ENCODE measurements at places on chromosomes 1 and 21. TPM values are rescaled to one million over a fixed set of nuclear protein-coding genes. Genes with fewer than 3 reads are reported as not detected.

PHLDA3 gene
- total RNA-seq, result 69.0 TPM

C1orf226 gene
- 0.56 TPM for total RNA-seq

PCBP3 gene
- 6.2 TPM for total RNA-seq

PTAFR gene
- total RNA-seq, result under 0.01 TPM

COL11A1 gene
- 5.9 TPM for total RNA-seq

RHOU gene
- total RNA-seq, result 1.1 TPM

INAVA gene
- total RNA-seq, result under 0.01 TPM

RIPPLY3 gene
- total RNA-seq, result not detected

UCK2 gene
- total RNA-seq, result 142 TPM

TRIM58 gene
- total RNA-seq, result 3.1 TPM

TTLL7 gene
- total RNA-seq, result 19.4 TPM

LCE3E gene
- not detected for total RNA-seq

SLAMF9 gene
- 0.28 TPM for total RNA-seq

A3GALT2 gene
- total RNA-seq, result not detected

LCE1A gene
- total RNA-seq, result not detected

LCE6A gene
- not detected for total RNA-seq

OR2L2 gene
- not detected for total RNA-seq

IL12RB2 gene
- not detected for total RNA-seq

RNU11 gene
- not detected for total RNA-seq

VAMP3 gene
- 72.3 TPM for total RNA-seq

BRDT gene
- total RNA-seq, result not detected

GBP6 gene
- total RNA-seq, result under 0.01 TPM

FCRL4 gene
- total RNA-seq, result not detected

OR2L13 gene
- total RNA-seq, result under 0.01 TPM

KLHDC8A gene
- total RNA-seq, result not detected

ALG14 gene
- 1.1 TPM for total RNA-seq

LY9 gene
- total RNA-seq, result not detected

GRHL3 gene
- total RNA-seq, result under 0.01 TPM

LORICRIN gene
- total RNA-seq, result not detected

IFFO2 gene
- 18.2 TPM for total RNA-seq

RNF220 gene
- total RNA-seq, result 80.9 TPM

OPRD1 gene
- not detected for total RNA-seq

GBP4 gene
- total RNA-seq, result 2.3 TPM

VHLL gene
- total RNA-seq, result not detected

SLC19A2 gene
- total RNA-seq, result 16.9 TPM

BACE2 gene
- 25.5 TPM for total RNA-seq

KRTAP7-1 gene
- not detected for total RNA-seq

DBT gene
- total RNA-seq, result 6.8 TPM

FPGT gene
- total RNA-seq, result 23.4 TPM

EVA1C gene
- 16.5 TPM for total RNA-seq

ASAP3 gene
- total RNA-seq, result 10.5 TPM

PTGS2 gene
- total RNA-seq, result 38.2 TPM

CDC42BPA gene
- total RNA-seq, result 40.1 TPM

ATP1A2 gene
- total RNA-seq, result 0.28 TPM

RGS4 gene
- total RNA-seq, result 919 TPM
